NCI-H2107 (cell line): ENCODE measurements at places on chromosomes 6 and 20.
A peak's percentile ranks its signal among the peaks of the same experiment; 100 is the strongest.

GRCh38 chr20:21048841-21049273, 57.3 kb downstream of the LINC00237 start:
- DNase-seq = no peak

- no peak for DNase-seq
Measured at GRCh38 chr20:7420345-7420744, 519.9 kb downstream of the HAO1 start.

GRCh38 chr6:150598858-150599198, 857 bp upstream of the PLEKHG1 start:
- no peak for DNase-seq

DNA sequence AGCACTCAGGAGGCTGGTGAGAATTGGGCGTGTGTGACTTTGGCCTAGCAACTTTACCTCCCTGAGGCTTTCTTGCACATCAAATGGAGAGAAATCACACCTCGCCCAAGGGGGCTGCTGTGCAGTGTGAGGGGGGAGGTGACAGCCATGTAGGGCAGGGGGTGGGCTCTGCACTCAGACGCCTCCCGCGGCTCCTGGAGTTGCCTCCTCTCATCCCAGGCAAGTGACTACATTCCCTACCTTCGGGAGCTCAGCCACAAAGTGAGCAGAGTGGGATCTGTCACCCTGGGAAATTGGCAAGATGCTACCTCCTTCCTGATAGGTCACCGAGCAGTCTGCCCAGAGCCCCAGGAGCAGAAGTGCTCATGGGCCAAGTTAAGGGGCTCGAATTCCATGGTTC, 56.0 kb downstream of the GCNT2 start:
- DNase-seq = no peak

DNA sequence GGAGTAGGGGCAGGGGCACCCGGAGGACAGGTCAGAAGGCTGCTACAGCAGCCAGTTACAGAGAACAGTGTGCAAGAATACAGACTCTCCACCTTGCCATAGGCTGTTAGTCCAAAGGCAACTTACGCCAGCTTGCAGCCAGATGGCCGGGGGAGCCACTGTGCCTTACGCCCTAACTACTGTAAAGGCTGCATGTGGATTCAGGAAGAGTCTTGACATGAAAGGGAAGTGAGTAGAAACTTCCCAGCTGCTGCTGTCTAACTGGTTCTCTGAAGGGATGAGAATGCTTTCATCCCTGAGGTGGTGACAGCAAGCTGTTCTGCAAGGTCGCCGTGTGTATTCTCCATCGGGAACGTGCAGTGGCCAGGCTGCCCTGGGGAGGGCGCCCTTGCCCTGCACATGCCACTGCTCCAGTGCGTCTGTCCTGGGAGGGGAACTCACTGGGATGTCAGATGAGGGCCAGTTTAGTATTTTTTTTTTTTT, 46.1 kb downstream of the LYRM4 start:
- DNase-seq = no peak

- no peak for DNase-seq
Measured at GRCh38 chr20:6686171-6686570, 81.3 kb upstream of the BMP2 start.

- DNase-seq = no peak
Measured at GRCh38 chr6:7912024-7912423, 1.4 kb upstream of the TXNDC5 start.

DNA sequence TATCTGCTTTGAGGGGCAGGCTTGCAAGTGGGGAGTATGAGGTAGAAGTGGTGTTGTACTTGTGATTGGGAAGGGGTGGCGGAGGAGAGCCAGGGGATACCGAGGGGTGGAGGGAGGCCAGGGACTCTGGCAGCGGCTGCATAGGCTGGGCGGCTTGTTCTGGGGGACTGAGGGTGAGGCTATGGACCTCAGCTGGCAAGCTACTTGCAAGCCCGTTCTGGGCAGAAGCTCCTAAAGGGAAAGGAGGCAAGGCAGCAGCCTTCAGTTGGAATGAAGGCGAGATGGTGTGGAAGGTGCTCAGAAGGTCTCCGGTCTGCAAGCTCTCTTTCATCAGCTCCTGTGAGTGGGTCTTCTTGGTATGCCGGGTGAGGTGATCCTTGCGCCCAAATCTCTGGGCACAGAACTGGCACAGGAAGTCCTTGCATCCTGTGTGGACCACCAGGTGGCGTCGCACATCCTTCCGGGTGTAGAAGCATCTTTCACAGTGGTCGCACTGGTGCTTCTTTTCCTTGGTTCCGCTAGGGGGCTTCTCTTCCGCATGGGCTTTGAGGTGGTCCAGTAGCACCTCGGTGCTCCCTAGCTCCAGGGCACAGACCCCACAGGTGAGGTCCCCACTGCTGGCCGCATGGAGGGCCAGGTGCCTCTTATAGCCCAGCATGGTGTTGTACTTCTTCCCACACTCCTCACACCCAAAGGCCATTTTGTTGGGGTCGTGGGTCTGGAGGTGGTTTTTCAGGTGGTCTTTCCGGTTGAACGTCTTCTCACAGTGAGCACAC, 66.0 kb downstream of the PLAGL1 start:
- DNase-seq = peak; percentile 40

DNA sequence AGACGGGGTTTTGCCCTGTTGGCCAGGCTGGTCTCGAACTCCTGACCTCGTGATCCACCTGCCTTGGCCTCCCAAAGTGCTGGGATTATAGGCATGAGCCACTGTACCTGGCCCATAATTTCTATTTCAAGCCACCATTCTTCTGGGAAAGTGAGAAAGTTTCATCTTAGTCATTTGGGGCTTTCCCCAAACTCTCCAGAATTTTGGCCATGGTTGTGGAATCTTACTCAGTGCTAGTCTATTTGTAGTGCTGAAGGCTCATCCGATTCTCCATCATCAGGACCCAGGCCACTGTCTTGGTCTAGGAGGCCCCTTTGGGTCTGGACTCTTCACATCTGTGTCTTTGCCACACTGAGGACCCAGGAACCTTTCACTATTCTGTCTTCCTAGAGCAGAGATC, 164.9 kb downstream of the EYA2 start:
- no peak for DNase-seq

- no peak for DNase-seq
Measured at GRCh38 chr6:11592294-11592906, 54.9 kb downstream of the TMEM170B start.

DNA sequence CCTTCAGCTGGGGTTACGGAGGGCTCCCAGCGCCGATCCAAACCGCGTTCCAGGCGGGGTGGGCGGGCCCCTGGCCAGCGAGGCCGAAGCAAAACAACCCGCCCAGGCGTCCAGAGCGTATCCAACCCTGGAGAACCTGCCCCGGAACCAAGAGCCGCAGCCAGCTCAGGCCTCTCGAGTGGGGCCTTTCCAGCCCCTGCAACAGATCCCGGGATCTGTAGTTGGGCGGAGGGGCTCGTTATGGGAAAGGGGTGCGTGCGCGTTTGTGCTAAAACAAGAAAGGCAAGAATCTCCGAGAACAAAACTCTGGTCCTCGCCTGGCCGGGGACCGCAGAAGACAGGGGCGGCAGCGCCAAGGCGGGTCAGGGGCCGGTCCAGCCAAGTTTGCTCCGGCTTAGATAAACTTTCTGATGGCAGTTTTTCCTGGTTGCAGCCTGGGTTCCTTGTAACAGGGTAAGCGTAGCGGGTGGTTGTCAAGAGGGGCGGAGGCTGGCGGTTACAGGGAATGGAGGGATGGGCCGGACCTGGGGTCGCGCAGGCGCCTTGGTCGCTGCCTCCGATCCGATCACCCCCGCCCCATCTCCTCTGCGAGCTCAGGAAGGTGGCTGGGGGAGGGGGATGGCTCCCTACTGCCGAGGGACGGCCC, 448 bp upstream of the RIN2 start:
- DNase-seq = peak; percentile 41

DNA sequence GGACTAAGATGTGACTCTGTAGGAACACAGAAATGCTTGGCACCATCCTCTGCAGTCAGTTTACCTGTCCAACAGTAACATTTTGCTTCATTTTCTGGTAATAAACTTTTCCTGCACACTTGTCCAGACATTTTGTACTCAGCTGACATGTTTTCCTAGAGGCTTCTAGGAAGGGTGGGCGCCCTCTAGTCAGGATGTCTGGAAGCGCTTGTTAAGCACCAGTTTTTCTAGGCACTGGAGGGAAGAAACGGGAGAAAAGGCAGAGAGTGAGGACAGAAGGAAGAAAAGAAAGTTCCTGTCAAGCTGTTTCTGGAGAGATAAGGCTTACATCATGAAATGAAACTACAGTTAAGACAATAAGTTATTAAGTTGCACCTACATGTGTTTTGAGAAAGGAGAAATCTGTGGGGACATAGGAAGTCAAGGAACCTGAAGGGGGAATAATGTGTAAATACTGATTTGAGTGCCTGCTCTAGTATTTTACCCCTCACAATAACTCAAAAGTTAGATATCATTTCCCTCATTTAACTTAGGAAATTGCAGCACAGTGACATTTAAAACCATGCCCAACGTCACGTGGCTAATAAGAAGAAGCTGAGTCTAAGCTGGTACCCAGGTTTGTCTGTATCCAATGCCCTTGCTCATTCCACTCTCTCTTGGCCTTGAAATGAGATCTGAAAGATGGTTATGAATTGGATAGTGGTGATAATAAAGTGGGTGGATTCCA, 42.7 kb upstream of the TNFRSF21 start:
- no peak for DNase-seq

- DNase-seq = no peak
Measured at GRCh38 chr6:5205035-5205507, 55.7 kb downstream of the LYRM4 start.

DNA sequence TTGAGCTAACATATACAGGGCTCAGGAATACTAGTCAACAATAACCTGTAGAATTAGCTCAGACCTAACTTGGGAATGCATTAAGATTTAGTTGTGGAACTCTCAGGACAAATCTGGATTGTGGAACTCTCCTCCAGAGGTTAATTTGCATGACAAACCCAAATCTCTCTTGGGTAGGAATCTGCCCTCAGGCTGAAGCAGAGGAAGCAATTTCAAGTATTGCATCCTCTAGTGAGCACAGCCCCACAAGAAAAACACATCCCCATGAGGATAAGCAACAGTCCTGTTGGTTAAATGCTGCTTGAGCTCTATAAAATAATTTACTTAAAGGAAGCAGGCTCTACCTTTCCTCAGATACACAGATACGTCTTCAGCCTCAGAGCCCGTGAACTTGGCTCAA, 170.9 kb upstream of the STXBP5 start:
- no peak for DNase-seq

DNA sequence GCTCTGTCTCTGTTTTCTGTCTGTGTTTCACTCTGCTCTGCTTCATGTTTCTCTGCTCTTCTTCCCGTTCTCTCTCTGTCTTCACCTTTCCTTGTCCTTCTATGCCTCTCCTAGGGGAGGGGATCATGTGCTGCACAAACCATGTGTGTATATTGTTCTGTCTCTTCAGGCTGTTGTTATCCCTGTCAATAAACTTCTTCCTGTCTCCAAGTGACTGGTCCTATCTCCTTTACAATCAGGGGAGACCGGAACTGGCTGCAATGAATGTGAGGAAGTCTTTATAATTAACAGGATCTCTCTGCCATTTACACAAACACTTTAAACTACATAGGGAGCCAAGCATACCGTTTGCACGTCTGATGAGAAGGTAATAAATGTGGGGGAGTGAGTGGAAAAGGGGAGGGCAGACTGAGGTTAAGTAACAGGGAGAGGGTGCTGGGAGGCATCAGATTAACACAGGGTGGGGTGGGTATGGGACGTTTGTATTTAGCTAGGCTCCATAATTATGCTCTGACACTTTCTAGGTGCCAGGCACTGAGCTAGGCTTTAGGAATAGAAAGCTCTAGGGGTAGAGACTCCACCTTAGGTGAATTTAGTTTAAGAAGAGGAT, 626.1 kb downstream of the DHX35 start:
- no peak for DNase-seq

DNA sequence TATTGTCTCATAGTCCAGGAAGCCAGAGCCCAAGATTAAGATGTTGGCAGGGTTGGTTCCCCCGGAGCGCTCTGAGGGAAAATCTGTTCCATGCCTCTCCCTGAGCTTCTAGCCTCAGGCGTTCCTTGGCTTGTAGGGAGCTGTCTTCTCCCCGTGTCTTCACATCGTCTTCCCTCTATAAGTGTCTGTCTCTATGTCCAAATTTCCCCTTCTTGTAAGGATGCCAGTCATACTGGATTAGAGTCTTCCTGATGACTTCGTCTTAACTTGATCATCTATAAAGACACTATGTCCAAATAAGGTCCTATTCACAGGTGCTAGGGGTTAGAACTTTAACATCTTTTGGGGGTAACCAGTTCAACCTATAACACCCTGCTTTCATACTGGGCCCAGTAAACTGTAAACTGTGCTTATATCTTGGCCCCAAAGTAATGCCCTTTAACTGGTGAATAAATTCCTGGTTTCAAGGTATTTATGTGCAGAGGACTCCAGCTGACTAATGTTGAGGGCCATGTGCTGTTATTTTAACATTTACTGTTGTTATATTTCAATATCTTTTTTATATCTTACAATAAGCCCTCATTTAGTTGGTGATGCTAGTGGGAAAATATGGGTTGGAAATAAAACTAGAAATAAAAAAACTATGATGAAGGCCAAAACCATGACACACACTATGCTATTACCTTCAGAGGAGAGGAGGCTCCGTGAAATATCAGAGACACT, 101.7 kb upstream of the IYD start:
- no peak for DNase-seq

DNA sequence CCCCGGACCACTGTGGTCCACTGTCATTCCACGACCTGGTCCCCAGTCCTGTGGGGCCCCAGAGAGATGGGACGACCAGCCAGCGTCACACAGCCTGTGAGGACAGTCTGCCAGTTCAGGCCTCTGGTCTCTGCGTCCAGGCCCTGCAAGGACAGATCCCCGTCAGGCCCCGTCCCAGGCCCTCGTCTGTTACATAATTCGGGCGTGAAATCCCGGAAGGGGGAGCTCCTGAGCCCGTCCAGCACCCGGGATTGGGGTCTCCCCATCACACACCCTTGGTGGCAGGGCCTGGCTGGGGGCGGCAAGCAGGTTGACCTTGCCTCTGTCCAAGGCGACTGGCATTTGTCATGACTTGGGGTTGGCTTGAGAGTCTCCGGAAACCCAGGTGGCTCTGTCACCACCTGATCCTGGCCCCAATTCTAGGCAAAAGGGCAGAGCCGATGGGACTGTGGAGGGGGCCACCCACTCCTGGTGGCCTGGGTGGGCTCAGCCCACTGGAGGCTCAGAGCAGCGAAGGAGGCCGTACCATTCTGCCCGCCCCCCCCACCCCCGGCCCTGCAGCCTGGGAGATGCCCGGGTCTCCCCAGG, 73.8 kb upstream of the GATA5 start:
- no peak for DNase-seq

GRCh38 chr6:42400886-42401612, 50.7 kb downstream of the TRERF1 start:
- no peak for DNase-seq
